Neuronal stem cell (in vitro differentiated cells): ENCODE measurements at places on chromosomes 7 and 10.

DNA sequence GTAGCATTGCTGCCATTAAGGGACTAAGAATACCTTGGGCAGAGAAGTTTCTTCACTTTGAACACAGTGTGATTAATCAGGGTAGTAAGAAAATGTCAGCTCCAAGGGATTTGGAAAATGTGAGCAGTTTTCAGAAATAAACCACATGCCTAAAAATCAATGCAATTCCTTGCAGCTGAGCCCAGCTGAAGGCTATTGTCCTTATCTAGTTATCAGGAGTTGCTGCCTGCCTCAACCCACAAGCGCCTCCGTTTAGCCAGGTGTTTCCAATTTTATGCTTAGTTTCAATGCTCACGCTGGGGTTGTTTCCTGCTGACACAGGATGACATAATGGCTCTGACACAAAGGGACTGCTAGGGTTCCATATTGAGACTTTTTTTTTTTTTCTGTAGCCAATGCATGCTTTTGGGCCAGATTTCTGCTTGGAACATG lies 132.3 kb upstream of the ANK3 start:
- DNase-seq: no peak

GRCh38 chr10:97914837-97915211 lies 65.2 kb downstream of the GOLGA7B start:
- DNase-seq: peak; percentile 65

GRCh38 chr10:58930500-58930899 lies 245.9 kb upstream of the PHYHIPL start:
- DNase-seq: no peak

DNA sequence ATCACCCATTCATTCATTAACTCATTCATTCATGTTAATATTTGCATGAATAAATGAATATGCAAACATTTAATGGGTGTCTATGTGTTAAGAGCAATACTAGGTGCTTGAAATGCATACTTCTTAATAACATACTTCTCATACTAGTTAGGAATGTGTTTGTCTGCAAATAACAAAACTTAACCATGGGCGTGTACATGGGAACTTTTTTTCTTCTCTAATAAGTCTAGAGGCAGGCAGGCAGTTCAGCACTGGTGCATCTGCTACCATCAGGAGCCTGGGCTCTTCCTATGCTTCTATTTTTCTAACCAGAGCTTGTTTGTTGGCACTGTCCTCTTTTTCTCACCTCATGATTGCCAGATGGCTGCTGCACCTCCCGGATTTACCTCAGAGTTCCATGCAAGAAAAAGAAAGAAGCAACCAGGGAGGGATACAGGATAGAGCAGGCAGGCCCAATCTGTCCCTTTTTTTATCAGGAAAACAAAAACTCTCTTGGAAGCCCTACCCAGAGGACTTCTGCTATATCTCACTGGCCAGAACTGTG lies 22.7 kb downstream of the CDHR3 start:
- no peak for DNase-seq

- no peak for DNase-seq
Observed at GRCh38 chr10:49039409-49039808, 75.9 kb downstream of the VSTM4 start.

GRCh38 chr7:85162721-85163120 lies 24.1 kb downstream of the SEMA3D start:
- no peak for DNase-seq

DNA sequence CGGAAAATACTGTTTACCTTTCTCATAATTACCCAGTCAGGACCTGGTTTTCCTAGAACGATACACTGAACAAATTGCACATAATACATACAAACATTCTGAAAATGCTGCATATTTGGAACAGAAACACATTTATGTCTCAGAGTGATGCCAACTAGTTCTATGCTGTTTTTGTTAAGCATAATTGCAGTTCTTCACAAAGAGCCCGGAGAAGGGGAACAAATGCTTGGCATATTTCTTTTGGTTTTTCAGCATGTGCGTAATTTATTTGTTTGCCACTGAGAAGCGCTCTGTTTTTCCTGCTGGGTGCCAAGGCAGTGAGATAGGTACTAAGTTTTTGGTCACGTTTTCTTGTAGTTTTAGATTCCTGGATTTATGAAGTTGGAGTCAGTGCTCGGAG lies 181.0 kb upstream of the MDFIC start:
- DNase-seq: no peak

GRCh38 chr7:41277561-41277960 lies 425.3 kb downstream of the INHBA start:
- no peak for DNase-seq

DNA sequence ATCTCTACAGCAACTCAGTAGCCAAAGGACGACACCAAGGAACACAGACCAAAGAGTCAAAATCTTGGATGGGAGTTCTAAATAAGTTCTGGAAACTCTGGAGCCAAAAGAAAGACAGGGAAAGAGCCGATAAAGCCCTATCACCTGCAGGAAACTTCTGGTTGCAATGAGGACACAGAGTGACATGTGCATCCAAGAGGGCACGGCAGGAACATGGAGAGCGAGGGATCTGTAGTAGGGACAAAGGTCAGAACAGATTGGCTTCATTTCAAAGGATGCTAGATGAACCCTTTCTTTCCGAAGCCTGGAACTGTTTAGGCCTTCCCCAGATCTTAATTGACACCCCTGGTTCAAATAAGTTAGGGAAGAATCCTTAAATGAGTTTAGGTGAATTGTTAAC lies 39.5 kb downstream of the CACNA2D1 start:
- no peak for DNase-seq

DNA sequence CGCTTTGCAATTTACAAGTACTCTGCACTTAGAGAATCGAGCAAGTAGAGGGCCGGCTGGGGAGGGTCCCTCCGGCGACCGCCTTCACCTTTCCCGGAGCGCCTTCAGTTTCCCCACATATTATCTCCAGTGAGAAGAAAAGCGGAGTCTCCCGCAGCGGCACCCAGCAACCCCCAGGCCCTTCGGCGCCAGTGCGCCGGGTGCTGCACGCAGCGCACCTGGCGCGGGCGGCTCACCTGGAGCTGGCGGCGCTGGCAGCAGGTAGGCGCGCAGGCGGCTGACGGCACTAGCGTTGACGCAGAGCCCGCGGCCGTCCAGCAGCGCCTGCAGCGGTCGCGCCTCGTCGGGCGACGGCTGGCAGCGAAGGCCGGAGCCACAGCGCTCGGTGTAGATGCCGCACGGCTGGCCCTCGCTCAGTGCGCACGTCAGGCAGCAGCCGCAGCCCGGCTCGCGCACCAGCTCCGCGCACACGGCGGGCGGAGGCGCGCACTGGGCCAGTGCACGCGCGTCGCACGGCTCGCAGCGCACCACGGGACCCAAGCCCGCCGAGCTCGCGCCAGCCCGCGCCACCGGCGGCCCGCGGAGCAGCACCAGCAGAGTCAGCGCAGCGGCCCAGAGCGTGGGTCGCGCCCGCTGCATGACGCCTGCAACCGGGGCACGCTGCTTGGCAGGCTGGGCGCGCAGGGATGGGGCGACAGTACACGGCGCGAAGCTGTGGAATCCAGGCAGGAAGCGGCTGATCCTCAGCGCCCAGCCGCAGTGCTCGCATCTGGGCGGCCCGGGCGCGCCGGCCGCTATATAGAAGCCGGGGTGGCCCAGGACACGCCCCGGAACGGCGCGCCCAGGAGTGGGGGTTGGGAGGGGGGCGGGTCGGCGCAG lies at the start of gene IGFBP3:
TSS of gene IGFBP3 (minus strand) at position 771 of the 879 bp plus-strand sequence. CDS start at position 639, 132 bp downstream.
- peak; percentile 74 for DNase-seq

GRCh38 chr7:113805976-113806375 lies 112.8 kb downstream of the PPP1R3A start:
- no peak for DNase-seq

DNA sequence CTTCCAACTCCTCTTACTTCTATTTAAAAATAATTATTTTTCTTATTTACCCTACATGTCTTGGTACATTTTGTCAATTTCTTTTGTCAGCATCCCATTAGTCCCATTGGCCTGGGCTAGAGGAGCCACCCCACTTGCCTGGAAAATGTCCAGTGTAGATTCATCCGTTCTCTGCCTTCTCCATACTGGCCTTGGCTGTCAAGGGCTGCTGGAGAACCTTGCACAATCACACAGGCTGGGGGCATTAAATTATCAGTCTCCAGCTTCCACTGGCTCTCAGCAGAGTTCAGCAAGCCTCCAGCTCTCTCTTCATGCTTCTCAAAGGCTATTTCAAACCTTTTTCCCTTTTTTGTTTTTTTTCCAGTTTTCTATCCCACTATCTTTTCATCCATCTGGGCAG lies 13.8 kb upstream of the ZCCHC24 start:
- DNase-seq: no peak

- no peak for DNase-seq
Observed at GRCh38 chr10:102274062-102274461, 28.7 kb downstream of the GBF1 start.

- DNase-seq: no peak
Observed at GRCh38 chr10:12077580-12078180, 8.9 kb downstream of the DHTKD1 start.

- no peak for DNase-seq
Observed at GRCh38 chr7:55241958-55242357, 123.2 kb upstream of the LANCL2 start.

GRCh38 chr7:14950013-14950412 lies 47.5 kb upstream of the DGKB start:
- DNase-seq: no peak

- no peak for DNase-seq
Observed at GRCh38 chr10:8065651-8066050, 11.2 kb downstream of the GATA3 start.

GRCh38 chr7:33423646-33424020 lies 294.3 kb downstream of the BBS9 start:
- no peak for DNase-seq

- DNase-seq: no peak
Observed at GRCh38 chr10:120121768-120122167, 229.2 kb downstream of the SEC23IP start.

GRCh38 chr7:14754631-14755030 lies 147.9 kb downstream of the DGKB start:
- no peak for DNase-seq

DNA sequence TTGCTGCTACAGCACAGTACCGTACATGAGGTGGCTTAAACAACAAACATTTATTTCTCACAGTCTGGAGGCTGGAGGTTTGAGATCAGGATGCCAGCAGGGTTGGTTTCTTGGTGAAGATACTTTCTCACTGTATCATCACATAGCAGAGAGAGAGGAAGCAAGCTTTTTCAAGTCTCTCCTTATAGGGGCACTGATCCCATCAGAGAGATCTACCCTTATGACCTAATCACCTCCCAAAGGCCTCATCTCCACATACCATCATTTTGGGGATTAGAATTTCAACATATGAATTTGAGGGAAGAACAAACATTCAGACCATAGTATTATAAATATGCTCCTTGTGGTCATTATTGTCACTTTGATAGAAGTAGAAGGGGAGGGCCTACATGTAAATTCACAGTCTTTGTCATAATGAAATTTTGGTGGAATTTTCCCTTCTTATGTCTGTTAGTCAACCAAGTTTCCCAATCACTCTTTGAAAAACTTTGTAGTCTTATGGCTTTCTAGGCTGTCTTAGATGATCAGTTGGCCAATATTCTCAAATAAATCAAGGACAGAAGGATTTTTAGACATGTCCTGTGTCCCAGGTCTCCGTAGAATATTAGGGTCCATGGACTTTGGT lies 606.2 kb downstream of the LRMDA start:
- DNase-seq: no peak

GRCh38 chr7:14478834-14479510 lies 423.6 kb downstream of the DGKB start:
- DNase-seq: no peak

- DNase-seq: no peak
Observed at GRCh38 chr7:26584326-26584725, 280.1 kb downstream of the SKAP2 start.

DNA sequence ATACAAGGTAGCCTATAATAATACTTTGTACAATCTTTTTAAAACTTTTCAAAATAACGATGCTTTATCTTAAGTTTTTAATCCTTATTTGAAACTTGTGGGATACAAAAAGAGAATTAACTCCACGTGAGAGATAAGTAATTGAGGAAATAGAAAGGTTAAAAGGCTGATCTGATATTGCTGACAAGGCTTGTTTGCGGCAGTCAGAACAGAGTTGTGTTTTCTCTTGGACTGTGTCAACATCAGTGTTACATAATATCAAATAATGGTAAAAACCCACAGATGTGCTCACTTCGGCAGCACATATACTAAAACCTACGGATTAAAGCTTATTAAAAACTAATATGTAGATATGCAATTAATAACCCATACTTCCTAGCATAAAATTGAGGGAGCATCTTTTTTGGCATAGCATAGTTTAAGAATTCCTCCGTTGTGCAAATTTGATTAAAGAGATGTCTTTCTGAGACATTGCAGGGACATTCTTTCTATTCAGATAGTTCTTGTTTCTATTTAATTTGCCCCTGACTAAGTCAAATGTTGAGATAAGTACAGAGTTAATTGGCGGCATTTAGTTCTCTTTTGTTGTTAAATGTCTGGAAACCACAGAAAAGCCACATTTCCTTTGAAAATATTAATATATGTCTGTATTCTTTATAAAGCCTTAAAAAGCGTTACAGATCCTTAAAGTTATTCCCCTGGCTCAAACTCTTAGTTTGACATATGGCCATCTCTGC lies 63.3 kb downstream of the FAM185A start:
- no peak for DNase-seq

- DNase-seq: no peak
Observed at GRCh38 chr7:105309235-105310169, 79.2 kb downstream of the SRPK2 start.

- peak; percentile 31 for DNase-seq
Observed at GRCh38 chr7:1403638-1404459, 55.4 kb downstream of the MICALL2 start.

GRCh38 chr7:7719236-7719635 lies 829 bp upstream of the RPA3 start:
- DNase-seq: no peak

DNA sequence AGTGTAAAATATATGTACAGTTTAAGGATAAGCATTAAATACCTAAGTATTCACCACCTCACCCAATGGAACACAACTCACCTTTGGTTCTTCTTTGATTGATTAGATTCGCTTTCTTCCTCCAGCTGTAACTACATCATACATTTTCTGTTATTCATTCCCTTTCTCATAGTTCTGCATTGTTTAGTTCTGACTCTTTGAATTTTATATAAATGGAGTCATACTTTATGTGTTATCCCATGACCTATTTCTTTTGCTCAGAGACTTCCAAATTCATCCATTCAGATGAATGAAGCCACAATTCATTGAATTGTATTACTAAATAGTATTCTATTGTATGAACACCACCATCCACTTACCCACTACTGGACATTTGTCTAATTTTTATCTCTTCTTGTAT lies 12.3 kb downstream of the THNSL1 start:
- no peak for DNase-seq

- no peak for DNase-seq
Observed at GRCh38 chr7:25995216-25995615, 156.8 kb upstream of the NFE2L3 start.

DNA sequence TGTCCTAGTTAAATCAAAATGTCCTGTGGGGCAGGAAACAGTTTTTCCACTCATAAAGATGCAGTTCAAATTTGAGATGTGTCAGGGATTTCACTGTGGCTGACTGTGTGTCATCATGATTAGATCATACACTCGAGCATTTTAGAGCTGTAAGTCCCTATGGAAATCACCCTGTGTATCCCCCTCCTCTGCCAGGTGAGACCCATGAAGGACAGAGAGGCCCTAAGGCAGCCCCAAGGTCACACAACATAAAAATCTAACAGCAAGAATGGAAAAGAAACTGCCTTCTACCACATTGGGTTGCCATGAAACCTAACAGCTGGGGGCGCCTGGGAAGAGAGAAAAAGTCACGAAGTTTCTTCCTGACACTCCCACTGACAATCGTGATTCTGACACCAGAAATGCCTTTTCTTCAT lies 135.8 kb downstream of the KCNMA1 start:
- DNase-seq: no peak
